Mesendoderm (in vitro differentiated cells): ENCODE measurements at places on chromosomes 11 and 22.

GRCh38 chr22:19719050-19719482, 4.3 kb upstream of the GP1BB start:
- no peak for DNase-seq

GRCh38 chr22:43455846-43456245, 44.0 kb downstream of the MPPED1 start:
- DNase-seq: no peak

- no peak for DNase-seq
These were observed 23.1 kb downstream of the TAB1 start for GRCh38 chr22:39422721-39423120.

DNA sequence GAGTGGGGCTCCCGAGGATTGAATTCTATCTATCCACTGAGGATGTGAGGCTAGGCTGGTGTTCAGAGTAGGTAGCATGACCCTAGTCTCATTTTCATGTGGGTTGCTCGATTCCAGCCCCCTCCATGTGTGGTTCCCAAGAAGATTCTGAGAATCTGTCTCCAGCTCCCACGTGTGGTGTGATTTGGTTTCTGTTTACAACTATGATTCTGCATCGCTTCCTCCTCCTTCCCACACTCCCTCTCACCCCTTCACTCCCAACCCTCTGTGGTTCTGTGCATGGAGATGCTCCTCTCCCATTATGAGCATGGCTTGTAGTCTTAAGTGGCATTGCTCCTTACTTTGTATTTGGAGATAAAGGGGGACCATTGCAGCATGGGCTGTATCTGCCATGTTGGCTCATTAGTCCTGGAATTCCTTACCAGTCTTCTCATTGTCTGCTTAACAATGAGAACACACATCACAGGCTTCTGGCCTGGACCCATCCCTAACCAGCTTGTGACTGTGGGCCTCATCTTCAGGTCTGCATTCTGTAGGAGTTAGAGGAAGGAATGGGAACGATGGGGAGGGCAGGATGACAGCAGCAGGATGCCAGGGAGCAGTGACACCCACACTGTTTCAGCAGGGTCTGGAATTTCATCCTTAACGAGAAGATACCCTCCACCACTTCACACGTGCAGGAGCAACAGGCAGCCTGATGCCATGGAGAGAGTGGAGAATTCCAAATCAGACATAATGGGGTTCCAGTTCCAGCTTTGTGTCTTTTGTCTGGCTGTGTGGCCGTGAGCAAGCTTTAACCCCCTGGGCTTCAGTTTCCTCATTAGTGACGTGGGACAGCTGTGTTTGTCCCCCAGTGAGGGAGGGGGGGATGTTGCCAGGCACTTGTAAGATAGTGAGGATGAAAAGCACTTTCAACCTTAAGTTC, 86.0 kb downstream of the CCDC81 start:
- DNase-seq: peak; percentile 63

GRCh38 chr11:82718307-82718706, 15.4 kb downstream of the FAM181B start:
- DNase-seq: peak; percentile 63
